ENCODE measurements at places on chromosomes 5 and 9.

DNA sequence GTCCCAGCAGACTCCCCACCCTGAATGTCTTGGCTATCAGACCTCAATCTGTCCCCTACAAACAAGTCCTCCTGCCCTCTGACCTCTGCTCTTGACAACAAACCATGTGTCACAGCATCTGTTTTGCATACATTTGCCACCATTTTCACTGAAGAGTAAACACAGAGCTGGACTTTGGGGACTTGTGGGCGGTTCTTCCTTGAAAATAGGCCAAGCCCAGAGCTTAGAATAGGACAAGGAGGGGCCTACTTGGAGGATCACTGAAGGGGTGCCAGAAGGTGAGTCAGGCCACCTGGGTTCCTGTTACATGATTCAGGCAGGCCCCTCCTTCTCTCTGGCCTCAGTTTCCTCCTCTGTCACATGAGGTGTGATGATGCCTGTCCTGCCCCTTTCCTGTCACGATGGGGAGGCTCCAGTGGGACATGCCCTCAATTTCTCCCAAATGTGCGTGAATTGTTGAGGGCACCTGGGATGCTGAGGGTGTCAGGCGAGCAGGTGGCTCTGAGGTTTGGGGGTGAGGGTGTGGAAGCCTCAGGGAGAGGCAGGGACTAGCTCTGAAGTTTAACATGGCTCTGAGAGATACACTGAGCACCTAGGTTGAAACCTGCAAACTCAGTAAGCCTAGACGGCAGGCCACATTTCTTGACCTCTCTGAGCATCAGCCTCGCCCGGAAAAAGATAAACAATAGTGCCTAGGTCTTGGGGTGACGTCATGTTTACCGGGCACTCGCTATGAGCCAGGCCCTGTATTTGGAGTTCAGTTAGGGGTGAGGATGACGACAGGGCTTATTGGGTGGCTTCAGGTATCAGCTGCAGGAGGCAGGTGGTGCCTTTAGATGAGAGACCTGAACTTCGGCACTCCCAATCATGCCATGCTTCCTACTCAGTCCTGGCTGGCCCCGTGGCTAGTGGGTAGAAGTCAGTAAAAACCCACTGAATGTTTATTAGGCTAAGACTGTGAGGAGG, 107.6 kb upstream of the PITX1 start:
- DNase-seq: no peak

GRCh38 chr9:76374783-76375559, 19.3 kb downstream of the RFK start:
- no peak for DNase-seq

DNA sequence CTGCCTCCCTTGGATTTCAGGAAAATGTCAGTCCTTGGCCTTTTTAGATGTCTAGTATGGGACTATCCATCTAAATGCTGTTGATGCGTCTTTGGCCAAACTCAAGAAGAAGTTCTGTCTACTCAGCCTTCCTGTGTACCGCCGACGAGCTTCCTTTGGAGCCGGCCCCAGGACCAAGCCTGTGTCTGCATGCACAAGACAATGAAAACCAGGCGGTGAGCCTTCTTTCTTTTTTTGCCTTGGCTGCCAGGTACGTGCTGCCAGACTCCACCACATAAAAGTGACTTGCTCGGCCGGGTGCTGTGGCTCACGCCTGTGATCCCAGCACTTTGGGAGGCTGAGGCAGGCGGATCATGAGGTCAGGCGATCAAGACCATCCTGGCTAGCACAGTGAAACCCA, 6.0 kb upstream of the NEURL1B start:
- DNase-seq: no peak

DNA sequence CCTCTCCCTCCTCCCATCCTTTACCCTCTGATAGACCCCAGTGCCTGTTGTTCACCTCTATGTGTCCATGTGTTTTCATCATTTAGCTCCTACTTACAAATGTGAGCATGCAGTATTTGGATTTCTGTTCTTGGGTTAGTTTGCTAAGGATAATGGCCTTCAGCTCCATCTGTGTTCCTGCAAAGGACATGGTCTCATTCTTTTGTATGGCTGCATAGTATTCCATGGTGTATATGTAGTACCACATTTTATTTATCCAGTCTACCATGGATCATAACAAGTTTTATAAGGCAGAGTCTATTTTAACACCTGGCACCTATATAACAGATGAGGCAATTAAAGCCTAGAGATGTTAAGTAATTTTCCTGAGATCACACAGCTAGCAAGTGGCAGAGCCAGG, 7.4 kb downstream of the YTHDC2 start:
- DNase-seq: no peak

GRCh38 chr5:41414598-41414997, 95.8 kb downstream of the PLCXD3 start:
- DNase-seq: no peak

DNA sequence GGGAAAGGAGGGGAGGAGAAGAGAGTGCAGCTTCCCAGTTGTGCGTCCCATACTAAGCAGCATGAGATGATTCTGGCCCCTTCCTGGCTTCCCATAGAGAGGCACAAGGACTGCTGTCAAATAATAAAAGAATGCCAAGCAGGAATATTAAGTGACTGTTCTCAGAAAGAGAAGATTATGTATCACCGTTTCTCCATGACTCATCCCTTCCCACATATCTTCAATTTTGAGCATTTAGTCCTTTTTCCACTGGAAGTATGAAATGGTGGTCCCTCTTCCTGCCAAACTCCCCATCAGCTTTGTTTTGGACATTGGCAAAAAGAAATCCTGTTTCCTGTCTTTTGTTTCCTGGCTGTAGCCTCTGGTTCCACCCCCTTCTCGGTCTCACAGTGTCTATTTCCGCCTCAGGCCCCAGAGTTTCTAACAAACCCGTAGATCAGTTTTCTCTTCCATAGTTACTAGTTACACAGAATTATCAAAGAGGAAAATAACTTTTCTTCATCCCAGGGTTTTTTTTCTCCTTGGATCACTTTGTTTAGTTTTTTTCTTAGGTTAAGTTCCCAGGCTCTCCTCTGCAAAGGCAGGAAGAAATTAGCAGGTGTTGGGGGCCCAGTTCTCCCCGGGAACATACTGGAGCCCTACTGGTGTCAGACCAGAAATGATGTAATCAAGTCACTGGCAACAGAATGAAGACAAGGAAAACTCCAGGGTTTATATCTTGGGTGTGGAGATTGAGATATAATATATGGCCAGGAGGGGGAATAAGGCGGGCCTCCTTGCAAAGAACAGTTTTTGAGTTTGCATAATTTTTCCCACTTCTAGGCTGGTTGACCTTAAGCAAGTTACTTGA, 26.4 kb upstream of the ARHGAP26 start:
- no peak for DNase-seq

GRCh38 chr9:5624655-5625054, 4.3 kb upstream of the RIC1 start:
- no peak for DNase-seq

DNA sequence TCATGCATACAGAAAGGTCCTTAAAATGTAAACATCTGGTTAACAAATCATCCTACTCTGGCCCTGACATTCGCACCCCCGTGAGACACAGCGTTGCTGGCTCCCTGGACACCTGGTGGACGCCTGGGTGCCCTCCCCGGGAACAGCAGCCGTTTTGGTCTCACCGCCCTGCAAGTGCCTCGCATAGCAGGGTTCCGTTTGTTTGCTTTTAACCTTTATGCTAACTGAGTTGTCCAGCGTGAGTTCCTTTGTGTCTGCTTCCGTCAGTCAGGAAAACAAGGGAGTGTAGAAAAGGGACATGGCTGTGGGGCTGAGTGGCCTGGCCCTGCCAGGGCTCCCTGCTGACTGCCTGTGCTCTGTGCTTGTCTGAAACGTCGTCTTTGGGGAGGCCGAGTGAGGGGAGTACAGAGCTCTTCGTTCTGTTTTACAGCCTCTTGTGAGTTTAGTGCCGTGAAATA, 91.8 kb upstream of the CACNA1B start:
- DNase-seq: no peak

DNA sequence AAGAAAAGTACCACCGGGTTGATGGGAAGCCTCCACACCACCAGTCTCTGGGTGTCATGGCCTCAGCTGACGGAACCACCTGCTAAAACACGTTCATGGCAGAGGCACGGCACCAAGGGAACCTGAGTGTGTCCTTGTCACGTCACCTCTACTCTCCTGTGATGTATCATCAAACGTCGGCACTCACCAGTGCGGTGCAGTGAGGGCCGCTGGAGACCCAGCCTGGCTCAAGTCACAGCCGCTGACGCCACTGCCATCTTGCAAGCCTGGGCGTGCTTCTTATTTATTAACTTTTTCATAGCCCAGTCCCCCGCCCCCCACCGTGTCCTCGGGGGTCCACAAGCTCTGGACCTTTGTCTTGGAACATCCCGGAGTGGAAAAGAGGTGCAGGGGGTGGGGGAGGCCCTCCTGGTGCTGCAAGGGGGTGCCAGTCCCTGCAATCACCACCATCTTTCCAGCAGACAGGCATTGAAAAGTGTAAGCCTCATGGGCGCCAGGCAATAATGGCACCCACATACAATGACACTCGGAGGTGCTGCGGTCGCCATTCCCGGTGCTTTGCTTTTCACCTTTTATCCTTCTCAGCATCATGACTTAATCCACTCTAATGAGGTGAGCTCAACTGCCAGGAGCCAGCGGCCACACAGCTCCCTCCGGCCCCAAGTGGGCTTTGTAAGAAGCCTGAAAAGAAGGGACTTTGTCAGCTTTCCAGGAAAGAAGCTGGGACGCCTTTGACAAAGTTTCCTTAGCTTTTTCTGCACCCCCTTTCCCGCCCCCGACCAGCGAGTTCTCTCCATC, 202.3 kb upstream of the IRX1 start:
- DNase-seq: no peak

DNA sequence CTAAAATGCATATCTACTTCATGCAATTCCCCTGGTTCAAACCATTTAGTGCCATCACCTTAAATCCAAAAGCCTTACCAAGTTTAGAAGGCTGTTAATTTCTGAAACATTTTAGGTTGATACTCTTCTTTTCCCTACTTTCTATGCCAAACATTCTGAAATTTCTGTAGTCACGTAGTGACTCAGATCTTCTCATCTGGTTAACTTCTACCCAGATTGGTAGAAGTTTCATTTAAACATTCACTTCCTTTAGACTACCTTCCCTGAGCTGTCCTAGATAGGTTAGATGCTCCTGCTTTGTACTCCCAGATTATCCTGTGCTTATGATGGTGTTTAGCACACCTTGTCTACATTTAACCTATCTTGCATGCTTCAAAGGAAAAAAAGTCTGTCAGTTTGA, 9.9 kb downstream of the RAD50 start:
- DNase-seq: no peak

DNA sequence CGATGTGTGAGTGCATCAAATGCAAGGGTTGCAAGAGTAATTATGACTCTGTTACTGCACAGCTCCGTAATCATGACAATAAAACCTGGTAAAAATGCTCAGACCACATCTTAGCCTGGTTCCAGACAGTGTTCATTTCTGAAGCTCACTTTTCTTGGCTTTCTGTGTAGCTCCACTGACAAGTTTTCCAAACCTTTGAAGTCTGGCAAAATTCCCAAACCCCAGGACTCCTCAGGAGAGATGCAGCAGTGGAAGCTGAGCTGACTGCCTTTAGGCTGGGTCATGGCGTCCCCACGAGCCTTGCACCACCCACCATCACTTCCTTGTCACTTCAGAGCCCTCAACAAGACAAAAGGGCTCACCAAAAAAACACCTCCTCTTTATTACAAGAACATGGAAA, 131.6 kb upstream of the TAS2R1 start:
- DNase-seq: no peak

GRCh38 chr9:34331196-34331595, 1.8 kb downstream of the NUDT2 start:
- no peak for DNase-seq

GRCh38 chr5:136070486-136071285, 41.9 kb downstream of the TGFBI start:
- DNase-seq: no peak

- no peak for DNase-seq
Measured at GRCh38 chr5:44329716-44330115, 59.5 kb downstream of the FGF10 start.

GRCh38 chr9:136247947-136248637, 2.5 kb upstream of the QSOX2 start:
- no peak for DNase-seq

DNA sequence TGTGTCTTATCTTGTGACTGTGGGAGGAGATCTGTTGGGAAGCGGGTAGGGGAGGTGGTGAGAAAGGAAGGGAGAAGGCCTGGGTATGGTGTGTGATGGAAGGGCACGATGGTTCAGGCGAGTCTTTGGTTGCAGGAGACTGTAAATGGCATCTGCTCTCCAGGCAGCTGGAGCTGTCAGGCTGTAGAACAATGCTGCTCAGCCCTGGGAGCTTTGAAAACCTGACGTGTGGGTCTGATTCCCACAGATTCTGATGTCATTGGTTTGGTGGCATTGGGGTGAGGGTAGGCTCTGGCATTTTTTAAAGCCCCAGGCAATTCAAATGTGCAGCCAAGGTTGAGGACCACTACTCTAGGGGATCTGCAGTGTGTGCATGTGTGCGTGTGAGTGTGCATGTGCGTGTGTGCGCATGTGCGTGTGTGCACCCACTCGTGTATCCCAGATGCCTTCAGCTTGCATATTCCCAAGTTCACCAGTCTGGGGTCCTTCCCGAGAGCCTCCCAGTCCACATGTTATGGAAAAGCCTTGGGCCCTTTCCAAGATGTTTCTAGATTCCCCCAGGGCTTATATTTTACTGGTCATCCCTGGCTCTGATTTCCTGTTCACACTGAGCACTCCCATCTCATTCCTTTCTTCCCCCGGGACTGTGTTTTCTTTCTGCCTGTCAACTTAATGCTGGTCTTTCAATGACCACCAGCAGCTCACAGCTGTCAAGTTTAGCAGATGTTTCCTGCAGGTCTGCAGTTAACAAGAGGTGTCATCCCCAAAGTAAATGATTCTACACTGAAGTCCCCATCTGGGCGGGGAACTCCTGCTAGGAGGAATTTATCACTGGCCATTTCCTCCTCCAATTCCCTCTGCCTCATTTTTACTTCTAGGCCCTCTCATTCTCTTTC, 34.0 kb downstream of the BOD1 start:
- no peak for DNase-seq

DNA sequence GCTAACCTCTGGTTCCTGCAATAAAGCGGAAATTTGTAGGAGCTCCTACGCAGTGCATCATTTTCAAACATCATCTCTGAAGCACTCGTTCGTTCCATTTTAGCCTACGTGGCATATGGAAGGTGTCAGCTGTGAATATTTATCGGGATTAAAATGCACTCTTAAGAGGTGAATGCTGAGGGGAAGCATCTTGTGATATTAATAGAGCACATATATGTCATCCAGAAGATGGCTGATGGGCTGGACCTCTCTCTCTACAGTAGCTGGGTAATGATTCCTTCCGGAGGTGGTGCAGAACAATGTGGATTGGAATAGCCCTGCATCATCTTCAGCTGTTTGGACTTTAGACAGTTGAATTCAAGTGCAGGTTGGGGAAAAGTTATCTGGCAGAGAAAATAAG, 478.7 kb downstream of the DMAC1 start:
- no peak for DNase-seq

GRCh38 chr5:107199756-107200155, 471.0 kb downstream of the EFNA5 start:
- DNase-seq: no peak

- DNase-seq: no peak
Measured at GRCh38 chr5:155485386-155485785, 471.8 kb downstream of the KIF4B start.

GRCh38 chr5:145467446-145467845, 367.7 kb downstream of the PRELID2 start:
- no peak for DNase-seq

GRCh38 chr5:32165597-32165996, 8.5 kb downstream of the GOLPH3 start:
- DNase-seq: no peak

- no peak for DNase-seq
Measured at GRCh38 chr5:168313596-168314204, 22.3 kb downstream of the WWC1 start.
